Glutamatergic neuron (in vitro differentiated cells): ENCODE measurements at places on chromosomes 4 and X.
A peak's percentile ranks its signal among the peaks of the same experiment; 100 is the strongest.

DNA sequence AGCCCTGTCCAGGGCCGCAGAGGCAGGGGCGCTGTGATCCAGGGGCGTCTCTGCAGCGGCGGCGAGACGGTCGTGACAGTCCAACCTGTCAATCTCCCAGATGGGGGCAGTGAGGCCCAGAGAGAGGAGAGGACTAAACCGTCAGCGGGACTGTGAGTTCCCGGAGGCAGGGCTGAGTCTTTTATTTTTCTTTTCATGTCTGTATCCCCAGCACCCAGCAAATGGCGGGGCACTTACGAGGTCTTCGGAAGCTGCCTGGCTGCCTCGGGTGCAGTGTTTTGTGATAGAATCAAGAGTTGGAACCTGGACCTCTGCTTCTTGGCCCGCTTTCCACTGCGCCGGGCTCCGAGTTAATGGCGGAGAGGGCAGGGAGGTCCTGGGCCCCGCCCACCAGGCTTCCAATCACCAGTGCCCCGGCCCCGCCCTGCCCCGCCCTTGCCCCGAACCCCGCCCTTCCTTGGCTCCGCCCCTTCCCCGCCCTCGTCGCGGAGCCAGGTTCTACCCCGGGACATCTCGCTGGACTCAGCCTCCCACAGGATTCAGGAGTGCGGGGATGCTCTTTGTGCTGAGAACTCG is 35.3 kb upstream of the GRPEL1 start:
- DNase-seq = peak; percentile 80

DNA sequence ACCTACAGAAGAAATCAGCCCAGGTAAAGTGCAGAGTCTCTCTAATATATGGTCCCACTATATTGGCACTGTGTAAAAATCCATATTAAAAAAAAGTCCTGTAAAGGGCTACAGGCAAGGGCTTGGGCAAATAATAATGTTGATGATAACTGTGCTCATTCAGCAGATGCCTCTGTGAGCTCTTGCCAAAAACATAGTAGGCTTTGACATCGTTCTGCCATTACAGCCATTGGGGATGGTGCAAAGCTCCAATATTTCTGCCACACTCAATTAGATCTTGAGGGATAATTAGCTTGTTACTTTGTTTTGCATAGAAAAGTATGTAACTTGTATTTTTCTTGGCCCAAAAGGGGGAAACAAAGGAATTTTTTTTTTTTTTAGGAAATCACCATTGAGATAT is 645.5 kb upstream of the FAM241A start:
- DNase-seq = no peak

DNA sequence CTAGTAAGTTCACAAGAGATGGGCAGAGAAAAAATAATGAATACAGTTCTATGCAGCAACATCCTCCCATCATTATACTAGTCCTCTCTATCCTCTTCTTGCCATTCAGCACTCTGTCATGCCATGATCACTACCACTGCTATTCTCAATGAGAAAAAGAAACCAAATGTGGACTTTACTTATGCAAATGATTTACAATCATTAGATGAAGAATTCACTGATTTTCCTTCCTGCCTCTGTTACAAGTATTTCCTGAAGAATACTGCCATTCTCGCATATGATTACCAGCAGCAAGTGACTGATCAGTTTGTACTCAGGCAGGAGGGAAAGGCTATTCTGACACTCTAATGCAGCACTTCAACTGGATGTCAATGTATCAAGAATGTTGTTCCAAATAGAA is 50.3 kb downstream of the WDFY3 start:
- no peak for DNase-seq

GRCh38 chrX:134982748-134983147 is 8.0 kb upstream of the SMIM10 start:
- DNase-seq = no peak

DNA sequence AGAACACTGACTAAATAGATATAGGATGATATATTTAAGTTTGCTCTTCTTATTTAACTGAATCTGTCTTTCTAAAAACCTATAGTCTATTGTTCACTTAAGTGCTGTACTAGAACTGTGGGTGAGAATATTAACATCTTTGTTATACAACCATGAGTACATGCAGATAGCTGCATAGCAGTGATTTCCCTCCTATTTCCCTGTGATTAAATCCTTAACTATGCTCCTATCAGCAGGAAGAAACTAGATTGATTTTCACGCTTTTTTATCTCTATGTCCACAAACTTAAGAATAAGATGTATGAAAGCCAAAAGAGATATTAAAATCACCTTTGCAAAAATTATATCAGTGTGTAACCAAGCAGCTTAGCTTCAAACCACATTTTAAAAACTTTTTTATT is 11.3 kb upstream of the UGT2A3 start:
- DNase-seq = no peak

DNA sequence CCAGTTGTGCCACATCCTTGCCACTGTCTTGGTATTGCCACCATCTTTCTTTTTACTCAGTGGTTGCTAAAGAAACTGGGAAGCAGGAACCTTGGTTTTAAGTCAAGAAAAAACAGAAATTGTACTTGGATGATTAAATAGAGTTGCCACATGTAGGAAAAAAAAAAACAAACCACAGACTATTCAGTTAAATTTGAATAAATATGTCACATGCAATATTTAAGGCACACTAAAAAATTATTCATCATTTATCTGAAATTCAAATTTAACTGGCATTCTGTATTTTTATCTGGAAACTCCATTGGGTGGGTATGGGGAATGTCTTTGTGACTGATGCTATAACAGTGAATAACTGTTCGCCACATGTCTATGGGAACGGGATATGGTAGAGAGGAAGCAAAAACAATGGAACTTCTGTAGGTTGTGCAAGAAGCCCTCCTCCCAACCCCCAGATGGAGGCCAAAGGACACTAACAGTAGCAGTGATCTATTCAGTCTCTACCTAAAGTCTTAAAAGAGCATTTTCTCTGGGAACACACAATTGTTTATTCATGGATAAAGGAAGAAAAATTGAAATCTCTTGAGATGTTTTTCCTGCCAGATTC is 57.0 kb upstream of the PLAC8 start:
- DNase-seq = no peak

GRCh38 chrX:31658360-31658759 is 586.5 kb upstream of the FTHL17 start:
- no peak for DNase-seq
